ENCODE measurements at places on chromosomes 3 and 15.
A peak's percentile ranks its signal among the peaks of the same experiment; 100 is the strongest.

- DNase-seq = peak; percentile 77
Observed at GRCh38 chr15:80778964-80779657, at the start of gene CEMIP. Gene CEMIP, plus strand, starts transcription at chr15:80779370. Its CDS starts 94,510 bp downstream, at chr15:80873880.

DNA sequence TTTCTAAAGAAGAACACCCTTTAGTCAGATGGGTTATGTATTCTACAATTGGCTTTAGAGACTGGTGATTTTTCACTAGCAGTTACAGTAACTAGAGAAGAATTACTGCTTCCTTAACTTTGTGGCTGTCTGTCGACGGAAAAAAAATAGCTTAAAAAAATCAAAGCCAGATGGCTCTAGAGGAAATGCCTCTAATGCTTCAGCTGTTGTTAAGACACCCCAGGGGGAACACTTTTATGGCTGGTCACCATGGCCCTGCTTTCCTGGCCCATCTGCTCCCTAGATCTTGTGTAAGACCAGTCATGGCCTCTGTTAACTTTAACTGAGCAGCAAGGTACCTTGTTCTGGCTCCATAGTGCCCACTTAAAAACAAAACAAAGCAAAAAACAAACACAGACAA is 198.6 kb upstream of the PLSCR5 start:
- no peak for DNase-seq

DNA sequence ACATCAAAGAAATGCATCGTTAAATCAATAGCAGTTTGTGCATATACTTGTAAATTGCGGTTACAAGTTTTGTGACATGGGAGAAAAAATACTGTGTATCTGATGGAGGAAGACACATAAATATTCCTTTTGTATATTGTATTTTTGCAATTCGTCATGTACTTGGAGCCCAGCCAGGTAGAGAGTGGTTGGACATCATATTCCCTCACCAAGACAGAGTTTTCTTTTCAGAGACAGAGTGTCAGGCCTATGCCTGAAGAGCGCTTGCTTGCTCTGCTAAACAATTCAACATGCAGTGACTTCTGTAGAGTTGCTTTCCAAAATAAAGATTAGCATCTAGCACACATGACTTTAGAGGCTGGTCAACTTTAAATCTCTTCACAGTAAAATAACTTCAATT is 24.8 kb upstream of the MEIS2 start:
- no peak for DNase-seq

DNA sequence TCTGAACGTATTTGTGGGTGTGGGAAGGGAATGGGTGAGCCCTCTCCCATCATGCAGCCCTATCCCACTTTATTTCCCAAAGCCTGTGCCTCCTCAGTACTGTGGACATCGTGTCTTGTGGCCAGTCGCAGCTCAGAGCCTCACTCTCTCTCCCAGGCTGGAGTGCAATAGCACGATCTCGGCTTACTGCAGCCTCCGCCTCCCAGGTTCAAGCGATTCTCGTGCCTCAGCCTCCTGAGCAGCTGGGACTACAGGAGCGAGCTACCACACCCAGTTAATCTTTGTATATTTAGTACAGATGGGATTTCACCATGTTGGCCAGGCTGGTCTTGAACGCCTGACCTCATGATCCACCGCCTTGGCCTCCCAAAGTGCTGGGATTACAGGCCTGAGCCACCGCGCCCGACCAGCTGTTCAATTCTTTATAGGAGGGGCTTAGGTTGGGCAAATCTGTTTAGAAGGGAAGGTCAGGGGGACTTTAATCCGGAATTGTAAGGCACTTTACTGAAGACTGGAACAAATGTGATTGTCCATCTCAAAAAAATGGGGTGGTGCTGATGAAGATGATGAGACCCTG is 42.7 kb upstream of the BDH1 start:
- DNase-seq = no peak

DNA sequence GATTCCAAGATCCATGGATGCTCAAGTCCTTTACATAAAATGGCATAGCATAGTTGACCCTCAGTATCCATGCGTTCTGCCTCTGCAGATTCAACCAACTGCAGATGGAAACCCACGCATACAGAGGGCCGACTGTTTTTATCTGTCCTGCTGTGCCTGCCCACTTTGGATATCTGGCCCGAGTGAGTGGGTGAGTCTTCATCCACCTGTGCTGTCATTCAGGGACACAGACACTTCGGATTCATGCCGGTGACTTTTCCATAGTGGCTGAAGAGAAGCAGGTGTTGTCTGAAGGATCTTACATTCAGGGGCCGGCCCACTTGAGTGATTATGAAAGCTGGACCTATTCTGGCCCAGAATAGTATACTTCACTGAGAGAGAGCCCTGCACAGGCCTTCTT is 85.1 kb downstream of the RYR3 start:
- no peak for DNase-seq

Measured in tibial artery (tissue), 4 donors.